ENCODE measurements at places on chromosomes 7 and 10.

GRCh38 chr10:5529702-5530411, 5.1 kb downstream of the CALML3 start:
- no peak for DNase-seq

GRCh38 chr10:49394933-49395740, 752 bp downstream of the DRGX start:
- DNase-seq = no peak

GRCh38 chr10:580778-581177, 108.7 kb downstream of the DIP2C start:
- peak; percentile 72 for DNase-seq

DNA sequence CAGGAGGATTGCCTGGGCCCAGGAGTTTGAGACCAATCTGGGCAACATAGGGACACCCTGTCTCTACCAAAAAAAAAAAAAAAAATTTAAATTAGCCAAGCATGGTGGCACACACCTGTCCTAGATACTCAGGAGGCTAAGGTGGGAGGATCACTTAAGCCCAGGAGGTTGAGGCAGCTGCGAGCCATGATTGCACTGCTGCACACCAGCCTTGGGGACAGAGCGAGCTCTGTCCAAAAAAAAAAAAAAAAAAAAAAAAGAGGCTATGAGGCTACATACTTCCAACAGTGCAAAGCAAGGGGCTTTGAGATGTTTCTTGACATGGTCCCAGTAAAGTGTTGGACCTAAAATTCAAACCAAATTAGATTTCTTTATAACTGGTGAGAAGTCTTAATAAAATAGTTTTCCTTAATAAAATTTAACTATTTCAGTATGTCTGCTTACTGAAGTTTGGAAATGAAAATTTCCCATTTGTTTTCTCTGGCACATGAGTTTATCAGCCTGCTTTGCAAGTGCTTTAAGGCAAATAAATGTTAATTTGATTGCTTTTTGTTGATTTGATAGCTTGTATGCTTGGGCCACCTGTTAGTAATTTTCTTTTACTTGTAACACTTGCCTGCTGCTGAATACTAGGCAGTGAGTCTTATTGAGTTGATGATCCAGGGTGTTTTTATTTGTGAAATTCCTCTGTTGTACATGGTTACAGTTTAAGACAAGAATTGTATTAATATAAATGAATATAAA, 16.1 kb downstream of the CALU start:
- no peak for DNase-seq

DNA sequence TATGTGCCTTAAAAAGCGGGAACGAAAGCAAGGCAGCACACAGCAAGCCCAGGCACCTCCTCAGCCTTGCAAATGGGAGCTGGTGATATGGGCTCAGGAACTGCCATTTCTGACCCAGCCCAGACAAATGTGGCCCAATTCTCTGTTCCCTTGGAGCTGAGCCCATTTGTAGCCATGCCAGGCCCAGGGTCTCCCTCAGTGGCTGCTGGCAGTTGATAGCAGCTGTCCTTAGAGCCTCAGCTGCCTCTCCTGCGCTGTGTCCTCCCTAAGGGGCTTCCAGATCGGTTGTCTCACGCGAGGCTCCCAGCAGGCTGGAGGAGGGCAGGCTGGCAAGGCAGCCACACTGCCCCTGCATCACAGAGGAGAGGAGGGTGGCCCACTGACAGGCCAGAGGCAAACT, 275.8 kb downstream of the KCNMA1 start:
- no peak for DNase-seq

- no peak for DNase-seq
These were observed 342.9 kb downstream of the AUTS2 start for GRCh38 chr7:69941077-69941651.

GRCh38 chr7:16078076-16078952, 343.0 kb downstream of the CRPPA start:
- DNase-seq = peak; percentile 25

- DNase-seq = no peak
These were observed 185.7 kb upstream of the FZD8 start for GRCh38 chr10:35827783-35828182.

DNA sequence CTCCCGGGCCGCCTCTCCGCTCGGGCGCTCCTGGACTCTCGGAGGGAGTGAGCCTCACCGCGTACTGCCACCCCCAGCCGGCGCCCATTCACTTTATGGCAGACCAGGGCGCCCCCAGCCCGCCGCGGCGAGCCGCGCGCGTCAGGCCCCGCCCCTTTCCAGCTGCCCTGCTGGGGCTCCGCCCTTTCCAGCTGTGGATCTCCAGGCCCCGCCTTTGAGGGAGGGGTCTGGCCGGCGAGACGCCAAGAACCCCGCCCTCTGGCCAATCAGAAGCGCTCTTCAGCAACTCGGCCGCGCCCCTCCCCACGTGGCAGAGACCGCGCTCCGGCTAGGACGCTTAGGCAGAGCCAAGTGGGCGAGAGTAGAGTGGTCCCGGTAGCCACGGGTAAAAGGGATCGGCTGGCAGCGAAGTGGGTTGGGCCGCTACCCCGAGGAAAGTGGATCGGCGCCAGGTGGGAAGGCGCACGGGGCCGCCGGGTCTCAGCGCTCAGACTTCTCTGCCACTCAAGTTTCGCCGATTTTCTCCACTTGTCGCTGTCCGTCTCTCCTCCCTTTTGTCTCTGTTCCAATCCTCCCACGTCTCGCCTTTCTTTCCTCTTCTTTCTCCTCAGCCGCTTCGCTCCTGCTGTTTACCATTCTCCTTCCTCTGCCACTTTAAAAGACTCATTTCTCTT, at the start of gene PITX3:
TSS of gene PITX3 (minus strand) at position 69 of the 674 bp plus-strand sequence. CDS start 9,432 bp downstream, outside the sequence.
- DNase-seq = no peak

DNA sequence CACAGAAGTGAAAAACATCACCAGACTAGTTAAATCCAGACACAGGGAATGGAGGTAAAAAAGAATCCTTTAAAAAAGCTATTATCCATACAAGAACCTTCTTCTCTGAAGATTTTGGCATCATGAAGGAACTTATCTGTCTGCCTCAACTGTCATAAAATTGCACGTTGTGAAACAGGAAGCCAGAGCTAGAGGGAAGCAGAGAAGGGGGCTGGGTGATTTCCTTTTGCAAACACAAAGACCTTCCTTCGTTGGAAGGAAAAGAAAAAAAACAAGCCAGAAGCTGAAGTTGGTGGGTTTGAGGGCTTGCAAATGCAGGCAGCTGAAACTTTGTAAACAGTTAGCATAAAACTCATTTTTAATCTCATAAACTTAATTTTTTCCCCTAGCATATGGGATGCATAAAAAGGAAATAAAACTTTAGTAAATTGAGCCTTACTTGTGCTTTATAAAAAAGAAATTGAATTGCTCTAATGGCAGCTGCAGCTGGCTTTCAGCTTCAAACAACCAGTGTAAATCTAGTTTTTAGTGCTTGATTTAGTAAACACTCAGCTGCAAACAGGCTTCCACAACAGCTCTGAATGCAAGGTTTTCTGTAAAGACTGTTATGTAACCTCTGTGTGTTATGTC, 101.6 kb downstream of the OTUD1 start:
- no peak for DNase-seq

DNA sequence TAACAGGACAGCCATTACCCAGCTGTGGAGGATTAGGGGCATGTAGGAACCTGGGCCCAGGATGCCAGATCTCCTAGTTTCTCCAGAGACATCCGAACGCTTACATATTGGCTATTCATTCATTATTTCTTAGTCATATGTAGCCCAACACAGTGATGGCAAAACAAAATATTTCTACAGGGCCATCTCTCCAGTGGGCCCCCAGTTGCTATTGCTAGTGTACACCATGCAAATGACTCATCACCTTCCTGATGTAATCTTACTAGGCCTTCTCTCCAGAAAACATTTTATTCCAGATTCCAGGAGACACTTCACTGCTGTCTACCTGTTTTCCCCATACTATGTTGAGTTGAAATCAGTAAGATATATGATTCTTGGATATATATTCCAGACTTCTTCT, 201.7 kb downstream of the PLXDC2 start:
- DNase-seq = no peak

DNA sequence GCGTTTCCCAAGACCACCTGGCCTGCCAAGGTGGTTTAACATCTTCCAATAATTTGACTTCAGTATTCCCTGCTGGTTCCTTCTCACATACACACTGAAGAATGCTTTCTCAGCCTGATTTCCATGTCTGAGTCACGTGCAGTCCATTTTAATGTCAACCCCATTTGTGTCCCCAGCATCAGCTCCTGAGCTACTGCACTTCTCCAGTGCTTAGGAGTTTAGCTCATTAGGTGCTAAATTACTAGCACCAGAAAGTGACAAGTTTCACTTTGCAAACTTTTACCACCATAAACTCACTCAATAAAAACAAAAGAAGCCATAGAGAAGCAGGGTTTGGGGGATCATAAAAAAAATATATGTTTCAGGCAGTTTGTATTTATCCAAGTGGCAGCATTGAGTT, 279.3 kb upstream of the SORCS1 start:
- DNase-seq = no peak

DNA sequence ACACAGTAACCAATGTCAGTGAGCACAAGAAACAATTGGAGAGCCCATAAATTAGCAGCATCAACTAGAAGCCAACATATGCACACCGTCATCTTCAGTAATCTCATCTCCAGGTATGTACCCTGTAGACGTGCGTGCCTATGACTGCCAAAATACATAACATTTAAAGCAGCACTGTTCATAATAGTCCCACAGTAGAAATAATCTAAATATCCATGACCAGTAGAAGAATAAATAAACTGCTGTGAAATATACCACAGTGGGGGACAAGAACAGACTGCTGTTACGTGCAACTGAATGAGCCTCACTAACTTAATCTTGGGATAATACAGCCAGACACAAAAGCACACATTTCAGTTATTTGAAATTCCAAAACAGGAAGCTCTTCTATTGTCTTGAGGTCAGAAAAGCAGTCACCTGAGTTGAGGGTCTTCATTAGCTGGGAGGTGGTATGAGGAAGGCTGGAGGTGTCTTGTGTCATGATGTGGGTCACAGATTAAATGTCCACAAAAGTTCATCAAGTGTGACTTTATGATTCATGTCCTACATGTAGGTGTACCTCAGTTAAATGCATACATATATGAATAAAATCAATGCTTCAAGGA, 454.2 kb upstream of the AKR1E2 start:
- no peak for DNase-seq

DNA sequence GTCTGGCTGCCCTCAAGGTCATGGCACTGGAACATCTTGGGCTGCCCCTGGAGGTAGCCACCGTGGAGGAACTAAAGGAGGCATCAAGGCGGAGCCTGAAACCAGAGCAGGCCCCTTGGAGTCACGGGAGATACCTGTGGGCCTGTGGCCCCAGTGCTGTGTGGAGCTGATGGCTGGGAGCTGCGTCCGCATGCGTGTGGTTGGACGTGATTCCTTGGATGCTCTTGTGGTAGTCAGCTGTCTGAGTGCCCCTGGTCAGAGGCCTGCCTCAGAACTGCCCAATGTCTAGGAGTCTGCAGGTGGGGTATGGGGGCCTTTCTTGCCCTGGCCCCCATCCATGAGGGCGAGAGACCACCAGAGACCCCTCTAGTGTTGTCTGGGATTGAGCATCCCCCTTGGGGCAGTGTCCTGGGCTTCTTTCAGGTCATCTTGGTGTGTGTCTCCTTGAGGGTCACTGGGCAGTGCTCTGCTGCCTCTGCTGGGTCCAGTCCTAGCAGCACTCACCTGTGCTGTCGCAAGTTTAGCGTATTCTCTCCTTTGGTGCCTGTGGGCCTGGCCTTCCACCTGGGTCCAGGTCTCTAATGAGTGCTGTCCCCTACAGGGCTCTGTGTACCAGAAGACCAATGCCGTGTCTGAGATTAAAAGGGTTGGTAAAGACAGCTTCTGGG, 8.1 kb downstream of the PGAM2 start:
- no peak for DNase-seq

DNA sequence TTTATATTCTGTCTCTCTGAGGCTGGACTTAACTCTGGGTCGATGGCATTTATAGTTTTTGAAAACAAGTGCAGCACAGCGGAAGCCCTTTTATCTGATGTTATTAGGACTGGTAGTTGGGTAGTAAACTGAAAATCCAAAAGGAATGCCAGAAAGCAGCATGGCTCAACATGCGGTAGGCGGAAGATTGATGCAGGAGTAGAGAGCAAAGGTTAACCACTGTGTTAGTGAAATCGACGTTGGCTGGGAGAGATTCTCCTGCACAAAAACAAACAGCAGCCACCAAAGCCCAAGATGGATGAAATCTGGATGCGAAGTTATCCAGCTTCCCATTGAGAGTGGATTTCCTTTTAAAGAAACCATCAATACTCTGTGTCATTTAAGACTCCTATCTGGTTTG, 54.5 kb upstream of the EMX2 start:
- DNase-seq = no peak

- DNase-seq = no peak
These were observed 295.5 kb downstream of the DOCK4 start for GRCh38 chr7:111910656-111911055.

GRCh38 chr7:19107356-19108146, 9.9 kb downstream of the TWIST1 start:
- DNase-seq = no peak

DNA sequence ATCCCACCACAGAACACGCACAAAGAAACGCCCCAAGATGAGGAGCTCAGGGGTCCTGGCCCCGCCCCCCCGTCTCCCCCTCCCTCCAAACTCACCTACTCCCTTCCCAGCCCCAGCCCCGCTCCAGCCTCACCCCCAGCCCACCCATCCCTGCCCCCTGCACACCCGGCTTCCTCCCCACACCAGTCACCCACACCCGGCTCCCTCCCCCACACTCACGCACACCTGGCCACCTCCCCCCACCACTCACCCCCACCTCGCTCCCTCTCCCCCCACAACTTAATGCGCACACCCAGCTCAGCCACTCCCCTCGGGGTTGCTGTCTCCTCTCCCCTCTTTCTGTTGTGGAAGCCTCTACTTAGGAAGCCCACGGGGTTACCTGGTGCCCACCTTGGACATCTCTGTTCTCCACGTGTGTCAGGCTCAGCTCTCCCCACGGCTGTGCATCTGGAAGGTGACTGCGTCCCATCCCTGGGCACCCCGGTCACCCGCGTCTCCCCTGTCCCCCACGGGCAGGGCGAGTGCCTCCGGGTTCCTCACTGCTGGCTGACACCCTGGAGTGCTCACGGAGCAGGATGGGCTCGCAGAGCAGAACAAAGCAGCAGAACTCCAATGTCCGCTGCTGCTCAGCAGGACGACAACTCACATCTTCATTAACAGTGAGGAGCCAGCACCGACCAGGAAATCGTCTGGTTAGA, 166.8 kb downstream of the USP6NL start:
- DNase-seq = no peak

- peak; percentile 91 for DNase-seq
These were observed 41.1 kb downstream of the ZC3HC1 start for GRCh38 chr7:130009848-130010688.

GRCh38 chr10:27197980-27198620, 42.5 kb downstream of the ACBD5 start:
- DNase-seq = no peak

GRCh38 chr7:13874783-13875182, 114.7 kb downstream of the ETV1 start:
- no peak for DNase-seq

GRCh38 chr10:58373442-58373827, 11.8 kb upstream of the TFAM start:
- no peak for DNase-seq
